ENCODE measurements at places on chromosomes 16 and 17.

GRCh38 chr17:40791111-40791510 is 8.6 kb downstream of the KRT28 start:
- DNase-seq, result no peak

DNA sequence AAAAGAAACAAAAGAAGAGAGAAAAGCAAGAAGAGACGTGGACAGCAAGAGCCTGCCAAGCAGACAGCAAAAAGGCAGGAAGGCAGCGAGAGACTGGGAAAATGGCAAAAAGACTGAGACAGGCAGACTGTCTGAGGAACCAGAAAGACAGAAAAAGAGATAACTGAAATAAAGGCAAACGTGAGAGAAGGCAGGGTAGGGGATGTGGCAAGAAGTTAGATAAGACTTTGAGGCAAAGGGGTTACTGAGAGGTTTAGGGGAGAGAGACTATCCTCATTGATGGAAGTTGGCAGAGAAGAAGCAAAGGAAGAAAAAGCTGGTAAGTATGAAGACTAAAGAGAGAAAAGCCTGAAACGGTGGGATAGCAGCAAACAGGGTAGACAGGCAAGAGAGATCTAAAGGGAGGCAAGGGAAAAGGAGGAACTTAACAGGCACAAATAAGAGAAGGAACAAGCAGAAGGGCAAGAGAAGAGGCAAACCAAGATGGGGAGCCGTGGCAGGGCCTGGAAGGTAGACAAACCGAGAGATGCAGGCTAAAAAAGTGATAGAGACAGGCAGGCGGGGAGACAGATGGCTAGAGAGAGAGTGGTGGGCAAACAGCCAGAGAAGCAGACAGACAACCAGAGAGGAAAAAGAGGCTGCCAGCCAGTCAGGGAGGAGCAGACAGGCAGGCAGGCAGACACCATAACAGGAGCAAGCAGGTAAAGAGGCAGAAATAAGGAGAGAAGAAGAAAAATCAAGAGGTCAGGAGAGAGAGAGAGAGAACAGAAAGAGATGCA is 7.1 kb upstream of the CHD3 start:
- DNase-seq, result peak; percentile 18

DNA sequence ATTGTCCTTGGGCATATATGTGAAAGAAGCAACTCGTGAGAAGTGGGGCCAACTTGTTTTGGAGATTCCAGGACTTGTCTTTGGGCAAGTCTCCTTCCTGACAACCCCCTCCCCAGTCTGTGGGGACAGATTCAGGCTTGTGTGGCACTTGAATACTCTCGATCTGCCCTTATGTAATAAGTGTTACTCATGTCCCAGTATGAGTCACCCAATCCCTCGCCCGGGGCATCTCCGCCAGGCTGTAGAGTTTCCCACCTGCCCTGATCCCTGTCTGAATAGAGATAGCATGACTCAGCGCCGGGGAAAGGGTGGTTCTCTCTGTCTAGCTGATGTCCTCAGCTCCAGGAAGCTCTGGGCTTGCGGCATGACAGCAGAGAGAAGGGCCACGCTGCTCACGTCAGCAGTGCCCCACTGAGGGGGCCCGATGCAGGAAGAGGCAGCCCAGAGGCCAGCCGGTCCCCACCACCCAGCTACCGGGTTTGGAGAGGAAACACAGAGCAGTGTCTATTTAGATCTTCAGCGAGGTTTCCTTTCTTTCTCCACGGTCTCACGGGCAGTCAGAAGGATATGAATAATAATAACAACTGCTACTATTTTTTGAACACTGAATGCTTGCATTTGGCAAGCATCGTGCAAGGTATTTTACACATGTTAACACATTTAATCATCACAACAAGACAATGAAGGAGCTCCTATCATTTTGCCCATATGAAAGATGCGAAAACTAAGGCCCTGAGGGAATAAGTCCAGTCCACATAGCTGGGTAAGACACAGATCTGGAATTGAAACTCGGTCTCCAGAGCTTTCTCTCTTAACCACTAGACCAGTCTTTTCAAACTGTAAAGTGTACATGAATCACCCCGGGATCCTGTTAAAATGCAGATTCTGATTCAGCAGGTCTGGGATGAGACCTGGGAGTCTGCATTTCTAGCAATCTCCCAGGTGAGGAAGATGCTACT is 426.7 kb upstream of the MAF start:
- DNase-seq, result peak; percentile 93

- DNase-seq, result no peak
Observed at GRCh38 chr17:75402026-75402425, 3.5 kb downstream of the GRB2 start.

DNA sequence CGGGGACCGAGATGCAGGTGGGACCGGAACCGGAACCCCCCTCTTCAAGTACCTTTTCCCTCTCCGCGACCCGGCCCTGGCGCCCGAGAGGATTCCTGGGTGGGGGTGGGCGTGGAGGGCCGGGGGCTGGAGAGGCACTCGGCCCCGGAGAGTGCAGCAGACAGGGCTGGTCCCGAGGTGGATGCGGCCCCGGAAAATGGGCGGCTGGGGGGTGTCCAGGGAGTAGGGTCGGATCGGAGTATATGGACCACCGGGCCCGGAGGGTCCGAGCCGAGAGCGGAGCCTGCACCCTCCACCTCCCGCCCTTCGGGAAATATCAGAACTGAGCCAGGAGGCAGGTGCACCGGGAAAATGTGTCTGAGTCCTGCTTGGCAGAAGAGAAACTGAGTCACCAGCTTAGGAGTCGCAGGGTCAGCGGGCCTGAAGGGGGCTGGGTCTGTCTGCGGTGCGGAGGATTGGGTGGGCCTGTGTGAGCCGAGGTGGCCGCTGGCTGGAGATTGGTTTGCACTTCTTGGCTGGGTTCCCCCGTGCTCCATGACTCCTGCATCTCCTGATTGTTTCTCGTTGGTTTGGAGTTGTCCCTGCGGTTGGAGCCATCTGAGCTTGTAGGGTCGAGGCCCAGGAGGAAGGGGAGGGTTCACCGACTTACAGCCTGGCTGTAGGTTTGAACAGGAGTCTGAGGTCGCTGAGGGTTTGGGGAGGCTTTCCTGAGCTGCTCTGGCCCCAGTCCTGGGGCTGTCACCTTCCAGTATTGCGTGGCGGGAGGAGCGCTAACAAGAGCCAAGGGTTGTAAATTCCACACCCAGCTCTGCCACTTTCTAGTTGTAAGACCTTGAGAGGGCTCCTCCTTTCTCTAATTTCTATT is 518 bp downstream of the SH2B1 start:
- DNase-seq, result peak; percentile 36

Measured in fibroblast of skin of right biceps (primary cell).